Fibroblast of pulmonary artery (primary cell): ENCODE measurements at places on chromosomes 2 and 18.

GRCh38 chr18:44876024-44876423 lies 195.3 kb downstream of the SETBP1 start:
- no peak for DNase-seq

- no peak for DNase-seq
These were observed 19.8 kb downstream of the HDAC4 start for GRCh38 chr2:239380831-239381708.

DNA sequence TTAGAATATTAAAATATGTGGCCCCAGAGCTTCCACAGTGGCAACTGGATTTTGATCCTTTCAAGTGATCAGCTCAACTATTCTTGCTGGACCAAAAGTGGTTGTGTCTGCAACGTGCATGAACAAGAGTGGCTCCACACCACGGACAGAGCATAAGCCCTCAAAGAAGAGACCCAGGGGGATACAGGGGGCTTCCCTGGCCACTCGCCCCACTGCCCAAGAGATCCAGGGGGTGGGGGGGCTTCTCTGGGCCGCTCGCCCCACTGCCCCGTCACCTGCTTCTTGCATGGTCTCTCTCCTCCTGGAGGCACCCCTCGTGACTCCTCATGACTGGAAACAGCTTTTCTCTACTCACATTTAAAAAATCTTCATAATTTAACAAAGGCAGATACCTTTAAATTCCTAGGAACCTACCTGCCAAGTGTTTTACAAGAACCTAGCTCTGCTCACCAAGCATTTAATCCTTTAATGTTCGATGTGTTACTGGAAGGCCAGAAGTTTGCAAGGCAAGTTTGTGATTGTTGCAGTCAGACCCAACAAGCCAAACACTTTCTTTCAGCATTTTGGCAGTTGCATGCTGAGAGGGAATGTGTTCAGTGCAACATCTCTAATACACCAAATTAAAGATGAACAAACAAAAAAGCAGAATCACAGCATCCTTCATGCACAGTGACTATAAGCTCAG lies 174.3 kb downstream of the BCL2 start:
- DNase-seq, result no peak

- no peak for DNase-seq
These were observed 205.1 kb downstream of the NDUFA10 start for GRCh38 chr2:239819974-239820555.

- DNase-seq, result no peak
These were observed 111.7 kb downstream of the PARD3B start for GRCh38 chr2:204657024-204657423.

DNA sequence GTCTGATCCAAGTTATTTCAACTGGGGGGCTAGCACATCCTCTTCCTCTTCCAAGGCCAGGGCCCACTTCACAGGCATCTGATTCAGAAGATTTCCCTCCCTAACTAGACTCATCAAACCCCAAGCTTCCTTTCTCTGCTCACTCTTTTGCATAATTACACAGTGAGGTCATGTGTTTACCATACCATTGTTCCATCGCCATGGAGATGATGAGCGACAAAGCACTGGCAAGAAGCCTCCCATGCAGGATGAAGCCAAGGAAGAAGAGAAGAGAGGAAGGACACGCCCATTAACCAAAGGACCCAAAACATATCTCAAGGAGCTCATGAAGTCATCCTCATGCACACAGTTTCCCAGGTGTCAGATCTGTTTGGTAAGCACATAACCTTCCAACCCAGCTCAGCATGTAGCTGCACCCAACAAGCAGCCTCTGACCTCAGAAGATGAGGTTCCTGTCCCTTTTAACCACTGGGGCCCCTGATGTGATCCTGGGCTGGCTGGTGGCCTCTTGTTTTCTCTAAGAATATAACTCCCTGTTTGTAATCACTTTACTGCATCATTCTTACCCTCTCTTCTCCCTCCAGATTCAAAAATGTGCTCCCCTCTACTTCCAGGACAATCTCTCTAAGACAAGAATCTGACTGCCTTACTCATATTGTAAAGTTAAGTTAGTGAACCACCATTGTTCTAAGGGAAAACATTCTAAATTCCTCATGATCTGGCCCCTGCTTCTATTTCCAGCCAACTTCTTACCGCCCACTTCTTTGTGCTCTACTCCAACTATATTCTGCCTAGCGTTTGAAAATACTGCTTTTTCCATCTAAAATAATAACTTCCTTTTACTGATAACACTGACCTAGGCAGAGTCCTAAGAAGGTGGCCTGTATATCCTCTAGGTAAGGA lies 190.1 kb downstream of the TTC32 start:
- DNase-seq, result peak; percentile 99

- DNase-seq, result no peak
These were observed 21.2 kb upstream of the HNMT start for GRCh38 chr2:137942833-137943677.

- no peak for DNase-seq
These were observed 134.1 kb upstream of the CREB1 start for GRCh38 chr2:207395535-207396251.

DNA sequence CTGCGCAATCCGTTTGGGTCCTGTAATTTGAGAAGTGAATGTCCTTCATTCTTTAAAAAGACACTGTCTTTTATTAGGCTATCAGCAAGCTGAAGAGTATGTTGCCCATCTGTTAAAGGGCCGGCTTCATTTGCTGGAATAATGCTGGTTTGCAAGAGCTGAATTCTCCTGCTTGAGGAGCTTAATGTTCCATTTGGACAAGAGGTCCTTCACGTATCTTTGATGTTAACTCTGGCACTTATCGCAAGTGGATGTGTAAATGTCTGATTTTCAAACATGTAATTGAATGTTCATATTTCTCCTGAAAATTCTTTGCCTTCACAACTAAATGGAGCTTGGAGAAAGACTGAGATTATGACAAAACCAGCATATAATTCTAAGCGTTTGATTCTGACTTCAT lies 280.8 kb upstream of the NRP2 start:
- DNase-seq, result no peak

GRCh38 chr2:171726847-171727450 lies 39.7 kb downstream of the DYNC1I2 start:
- no peak for DNase-seq

GRCh38 chr2:235726554-235726953 lies 232.7 kb downstream of the AGAP1 start:
- no peak for DNase-seq

- no peak for DNase-seq
These were observed 5.3 kb downstream of the MYL1 start for GRCh38 chr2:210309548-210310233.
